ENCODE measurements at places on chromosomes 16 and 17.

GRCh38 chr16:87363771-87364455 is 19.7 kb downstream of the FBXO31 start:
- DNase-seq, result no peak

GRCh38 chr16:15507301-15507958 is 73.0 kb downstream of the BMERB1 start:
- DNase-seq, result no peak

DNA sequence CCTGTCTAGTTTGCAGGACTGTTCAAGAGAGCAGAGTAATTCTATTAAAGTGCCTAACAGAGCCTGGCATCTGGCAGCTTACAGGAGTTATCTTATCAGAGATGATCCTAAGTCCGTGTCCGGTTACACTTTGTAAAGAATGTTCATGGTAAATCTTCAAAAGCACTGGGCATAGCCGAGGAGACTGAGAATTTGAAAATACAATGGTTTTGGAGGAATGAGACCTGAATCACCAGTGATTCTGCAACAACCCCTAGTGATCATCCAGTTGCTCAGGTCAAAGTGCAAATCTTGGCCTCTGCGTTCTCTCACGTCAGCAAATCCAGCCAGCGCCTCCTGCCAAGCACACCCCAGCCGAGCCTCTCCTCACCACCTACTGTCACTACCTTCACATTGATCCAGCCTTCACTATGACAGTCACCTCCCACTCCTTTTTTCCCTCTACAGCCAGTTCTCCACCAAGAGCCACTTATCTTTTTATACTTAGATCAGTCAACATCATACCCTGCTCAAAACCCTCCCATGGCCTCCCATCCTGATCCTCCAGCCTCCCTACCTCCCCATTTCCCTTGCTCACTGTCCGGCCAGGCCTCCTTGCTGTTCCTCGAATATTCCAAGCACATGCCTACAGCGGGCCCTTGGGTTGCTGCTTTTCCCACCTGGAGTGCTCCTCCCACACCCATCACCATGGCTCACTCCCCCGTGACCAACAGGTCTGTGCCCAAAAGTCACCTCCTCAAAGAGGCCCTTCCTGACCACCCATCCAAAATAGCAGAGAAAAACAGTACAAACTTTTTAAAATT is 57.4 kb upstream of the ERN1 start:
- no peak for DNase-seq

- DNase-seq, result no peak
Measured at GRCh38 chr17:661509-661908, 53.1 kb downstream of the VPS53 start.

- no peak for DNase-seq
Measured at GRCh38 chr17:48488548-48489106, 42.2 kb downstream of the HOXB1 start.

DNA sequence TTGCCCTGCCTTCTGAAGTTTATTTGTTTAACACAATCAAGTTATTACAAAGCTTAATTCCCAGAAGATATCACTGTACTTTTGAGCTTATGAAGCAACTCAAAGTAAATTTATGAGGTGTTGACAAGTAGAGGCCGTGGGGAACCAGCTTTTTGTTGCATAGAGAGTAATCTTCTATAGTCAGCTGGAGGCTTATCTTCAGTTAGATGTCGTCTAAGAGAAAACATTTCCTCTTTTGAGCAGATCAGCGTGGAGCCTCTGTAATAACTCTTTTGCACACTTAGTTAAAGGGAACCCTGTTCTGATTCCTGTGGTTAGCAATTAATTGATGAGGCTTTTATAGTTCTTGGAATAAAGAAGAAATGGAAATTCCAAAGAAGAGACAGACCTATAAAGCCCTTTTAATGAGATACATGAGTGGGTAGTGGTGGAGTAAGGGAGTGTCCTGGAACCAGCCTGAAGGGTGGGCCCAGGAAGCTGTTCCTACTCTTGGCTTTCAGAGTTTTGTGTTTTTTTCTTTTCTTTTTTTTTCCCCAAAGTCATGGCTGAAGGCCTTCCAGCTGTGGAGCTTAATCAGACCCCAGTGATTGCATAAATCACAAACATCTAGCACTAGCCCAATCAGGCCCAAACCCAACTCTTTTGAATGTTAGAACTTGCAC is 28.9 kb upstream of the MAP3K14 start:
- no peak for DNase-seq

GRCh38 chr16:12833926-12834325 is 30.2 kb upstream of the CPPED1 start:
- DNase-seq, result no peak

DNA sequence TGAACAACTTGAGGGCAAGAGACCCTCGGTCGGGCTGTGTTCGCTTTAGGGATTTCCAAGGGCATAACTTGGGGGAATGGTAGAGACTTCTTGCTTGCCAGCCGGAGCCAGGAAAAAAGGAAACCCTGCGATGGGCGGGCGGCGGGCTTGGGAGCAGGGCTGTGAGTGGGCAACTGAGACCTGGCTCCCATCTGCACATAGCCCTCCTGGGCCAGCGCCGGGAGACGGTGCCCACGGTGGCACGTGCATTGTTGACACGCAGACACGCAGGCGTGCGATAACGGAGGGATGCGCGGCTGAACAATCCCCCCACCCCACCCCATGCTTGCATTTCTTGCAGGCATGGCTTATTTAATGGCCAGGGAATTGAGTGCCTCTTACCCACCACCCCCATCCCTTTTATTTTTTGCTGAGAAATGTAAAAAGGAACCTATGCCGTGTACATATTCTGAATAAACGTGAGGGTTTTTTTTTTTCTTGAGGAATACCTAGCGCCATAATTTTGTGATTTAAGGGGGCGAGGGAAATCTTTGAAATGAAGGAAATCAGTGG is 17.1 kb upstream of the ZFHX3 start:
- no peak for DNase-seq

DNA sequence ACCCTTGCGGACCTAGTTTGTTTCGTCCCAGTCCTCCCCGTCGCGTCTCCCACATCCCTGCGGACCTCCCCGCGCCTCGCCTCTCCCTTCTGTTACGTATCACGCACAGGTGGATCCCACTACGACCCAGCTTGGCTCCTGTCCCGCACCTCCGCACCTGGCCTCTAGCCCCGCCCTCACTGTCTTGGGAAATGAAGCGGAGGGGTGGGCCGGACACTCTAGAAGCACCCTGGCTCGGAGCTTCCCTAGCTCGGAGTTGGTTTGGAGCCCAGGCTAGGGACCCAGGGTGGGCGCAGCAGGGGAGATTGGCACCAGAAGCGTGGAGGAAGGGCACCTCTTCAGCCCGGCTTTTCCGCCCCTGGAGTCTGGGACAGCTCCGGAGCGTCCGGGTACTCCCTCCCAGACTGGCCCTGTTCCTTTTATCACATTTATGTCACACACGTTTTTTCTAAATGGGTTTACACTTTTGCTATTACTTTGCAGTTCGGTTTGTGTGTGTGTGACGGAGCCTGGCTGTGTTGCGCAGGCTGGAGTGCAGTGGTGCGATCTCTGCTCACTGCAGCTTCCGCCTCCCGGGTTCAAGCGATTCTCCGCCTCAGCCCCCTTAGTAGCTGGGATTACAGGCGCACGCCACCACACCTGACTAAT is 1.4 kb upstream of the CEMP1 start:
- no peak for DNase-seq

DNA sequence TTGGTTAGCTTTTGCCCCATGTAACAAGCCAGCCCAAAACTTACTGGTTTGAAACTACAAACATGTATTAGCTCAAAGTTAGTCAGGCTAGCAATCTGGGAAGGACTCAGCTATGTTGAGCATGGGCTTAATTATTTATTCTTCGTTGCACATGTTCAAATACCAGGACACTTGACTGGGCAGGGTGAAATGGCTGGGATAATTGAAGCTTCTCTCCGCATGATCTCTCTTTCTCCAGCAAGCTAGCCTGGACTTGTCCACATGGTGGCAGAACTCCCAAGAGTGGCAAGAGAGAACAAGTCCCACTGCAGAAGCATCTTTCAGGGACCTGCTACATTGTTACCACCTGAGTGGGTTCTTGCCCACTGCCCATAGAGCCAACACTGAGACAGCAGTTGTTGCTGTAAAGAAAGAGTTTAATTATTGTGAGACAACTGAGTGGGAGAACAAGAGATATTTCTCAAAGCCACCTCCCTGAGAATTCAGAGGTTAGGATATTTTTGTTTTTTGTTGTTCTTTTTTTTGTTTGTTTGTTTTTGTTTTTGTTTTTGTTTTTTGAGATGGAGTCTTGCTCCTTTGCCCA is 16.8 kb upstream of the ATF7IP2 start:
- no peak for DNase-seq

GRCh38 chr16:5378531-5378930 is 280.9 kb upstream of the EEF2KMT start:
- DNase-seq, result no peak

GRCh38 chr16:74183601-74184360 is 112.8 kb upstream of the PSMD7 start:
- DNase-seq, result no peak

DNA sequence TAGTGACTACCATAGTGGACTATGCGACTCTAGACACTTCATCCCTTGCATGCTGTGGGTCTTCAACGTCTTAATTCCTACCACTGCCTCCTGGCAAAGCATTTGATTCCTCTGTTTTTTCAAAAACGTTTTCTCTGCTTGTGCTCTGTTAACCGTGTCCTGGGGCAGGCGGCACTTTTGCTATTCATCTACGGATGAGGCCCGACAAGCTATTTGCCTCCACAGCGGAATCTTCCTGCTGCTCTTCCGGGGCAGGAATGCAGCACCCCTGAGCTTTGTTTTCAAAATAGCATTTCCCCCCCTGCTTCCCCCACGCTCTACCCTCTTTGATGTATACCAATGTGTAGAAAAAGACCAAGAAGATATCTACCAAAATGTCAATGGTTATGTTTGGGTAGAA is 39.8 kb upstream of the METTL16 start:
- no peak for DNase-seq

DNA sequence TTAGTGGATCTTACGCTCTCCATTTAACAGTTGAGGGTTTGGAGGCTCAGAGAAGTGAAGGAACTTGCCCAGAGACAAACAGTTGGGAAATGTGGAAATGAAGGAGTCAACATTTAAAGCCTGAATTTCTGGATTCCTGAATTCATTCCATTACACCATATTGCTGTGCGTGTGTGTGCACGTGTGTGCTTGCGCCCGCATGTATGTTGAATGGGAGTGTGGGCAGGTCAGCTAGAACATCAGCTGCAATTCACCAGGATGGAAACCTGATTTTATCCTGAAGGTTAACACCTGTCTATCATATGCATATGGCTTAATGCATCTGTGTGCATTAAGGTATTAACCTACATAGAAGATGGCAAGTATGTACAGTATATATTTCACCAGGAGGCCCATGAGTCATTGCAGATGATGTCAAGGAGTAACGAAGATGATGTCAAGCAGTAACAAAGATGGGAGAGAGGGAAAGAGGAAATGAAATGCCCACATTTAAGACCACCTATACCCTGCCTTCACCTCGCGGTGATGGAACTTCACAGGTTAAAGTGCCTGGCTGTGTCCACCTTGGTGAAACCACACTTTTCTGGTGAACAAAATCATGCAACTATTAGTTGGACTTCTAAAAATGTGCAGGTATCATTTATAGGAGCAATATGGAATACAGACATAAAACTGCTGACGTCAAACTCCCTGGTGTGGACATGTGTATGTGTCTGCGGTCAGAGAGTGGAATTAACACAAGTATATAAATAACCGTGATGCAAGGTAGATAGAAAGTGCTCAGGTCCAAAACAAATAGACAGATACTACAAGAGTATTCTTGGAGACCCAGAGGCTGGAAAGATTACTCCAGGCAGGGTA is 832 bp upstream of the ADAP2 start:
- DNase-seq, result no peak

DNA sequence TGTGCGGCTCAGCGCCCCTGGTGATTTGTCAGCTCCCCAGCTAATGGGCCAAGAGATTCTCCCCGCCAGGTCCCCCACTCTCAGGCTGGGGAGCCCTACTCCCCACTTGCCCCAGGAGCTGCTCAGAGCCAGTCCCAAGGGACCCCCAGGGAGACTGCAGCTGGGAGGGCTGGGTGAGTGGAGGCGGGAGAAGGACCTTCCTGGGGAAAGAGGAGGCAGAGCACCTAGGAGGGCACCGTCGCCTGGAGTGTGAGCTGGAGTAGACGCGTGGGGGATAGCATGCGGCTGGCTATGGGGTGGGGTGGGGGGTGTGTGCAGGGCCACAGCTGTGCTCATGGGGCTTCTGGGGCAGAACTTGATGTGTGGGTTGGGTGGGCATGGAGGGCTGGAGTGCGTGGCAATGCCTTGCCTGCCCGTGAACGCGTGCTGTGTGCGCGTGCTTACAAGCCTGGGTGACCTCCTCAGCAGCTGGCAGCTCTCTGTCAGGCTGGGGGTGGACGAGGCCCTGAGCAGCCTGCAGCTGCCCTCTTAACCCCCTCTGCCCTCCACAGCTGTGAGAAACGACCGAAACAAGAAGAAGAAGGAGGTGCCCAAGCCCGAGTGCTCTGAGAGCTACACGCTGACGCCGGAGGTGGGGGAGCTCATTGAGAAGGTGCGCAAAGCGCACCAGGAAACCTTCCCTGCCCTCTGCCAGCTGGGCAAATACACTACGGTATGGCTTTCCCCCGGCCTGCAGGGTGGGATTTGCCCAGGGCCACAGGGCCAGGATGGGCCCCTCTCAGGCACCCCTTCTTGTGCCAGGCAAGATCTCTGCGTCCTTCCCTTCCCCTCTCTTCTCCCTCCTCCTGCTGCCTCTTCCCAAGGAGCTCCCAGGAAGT is 12.9 kb downstream of the GJD3 start:
- DNase-seq, result peak; percentile 63

GRCh38 chr16:68347605-68348004 is 36.8 kb downstream of the PRMT7 start:
- no peak for DNase-seq

DNA sequence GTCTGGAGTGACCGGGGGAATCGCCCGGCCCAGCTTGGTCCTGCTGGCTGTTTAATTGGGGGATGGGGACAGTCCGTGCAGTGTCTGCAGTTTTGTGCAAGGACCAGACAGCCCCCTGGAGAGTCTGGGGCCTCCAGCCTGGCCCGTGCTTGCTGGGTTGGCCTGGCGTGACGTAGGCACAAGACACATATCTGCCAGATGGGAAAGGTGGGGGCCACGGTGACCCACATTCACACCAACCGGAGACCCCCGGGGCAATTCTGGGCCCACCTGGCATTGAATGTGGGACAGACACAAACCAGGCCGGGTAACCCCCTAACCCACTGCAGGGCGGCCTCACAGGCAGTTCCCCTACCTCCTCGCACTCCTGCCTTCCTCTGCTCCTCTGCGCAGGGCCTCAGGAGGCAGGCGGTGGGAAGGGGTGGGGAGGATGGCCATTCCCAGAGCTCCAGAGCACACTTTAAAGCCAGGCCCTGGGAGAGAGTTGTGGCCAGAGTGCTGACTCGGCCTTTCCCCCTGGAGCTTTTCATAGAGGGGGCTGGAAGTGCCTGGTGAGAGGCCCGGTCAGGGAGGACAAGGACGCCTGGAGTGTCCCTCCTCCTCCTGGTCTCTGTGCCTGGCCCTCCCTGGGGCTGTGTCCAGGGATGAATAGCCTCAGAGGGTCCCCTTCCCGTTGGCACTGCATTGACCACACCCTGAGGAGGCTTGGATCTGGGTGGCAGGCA is 1.5 kb downstream of the MRC2 start:
- no peak for DNase-seq

GRCh38 chr16:68361485-68361884 is 50.7 kb downstream of the PRMT7 start:
- no peak for DNase-seq

- no peak for DNase-seq
Measured at GRCh38 chr17:48757524-48757961, 29.0 kb upstream of the HOXB13 start.

GRCh38 chr17:29235904-29236303 is 10.8 kb upstream of the CRYBA1 start:
- no peak for DNase-seq

Data from NCI-H1436 treated with DMSO at 0.1 percent for 48 hours (cell line).